ENCODE measurements at places on chromosomes 5 and 9. TPM values are rescaled to one million over a fixed set of nuclear protein-coding genes. Genes with fewer than 3 reads are reported as not detected.

DNA sequence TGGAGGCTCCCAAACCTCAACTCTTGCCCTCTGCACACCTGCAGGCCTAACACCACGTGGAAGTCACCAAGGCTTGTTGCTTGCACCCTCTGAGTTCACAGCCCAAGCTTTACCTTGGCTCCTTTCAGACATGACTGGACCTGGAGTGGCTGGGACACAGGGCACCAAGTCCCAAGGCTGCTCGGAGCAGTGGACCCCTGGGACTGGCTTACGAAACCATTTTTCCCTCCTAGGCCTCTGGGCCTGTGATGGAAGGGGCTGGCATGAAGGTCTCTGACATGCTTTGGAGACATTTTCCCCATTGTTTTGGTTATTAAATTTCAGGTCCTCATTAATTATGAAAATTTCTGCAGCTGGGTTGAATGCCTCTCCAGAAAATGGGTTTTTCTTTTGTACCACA is 994.4 kb upstream of the NUDT12 start:
- no peak for DNase-seq

DNA sequence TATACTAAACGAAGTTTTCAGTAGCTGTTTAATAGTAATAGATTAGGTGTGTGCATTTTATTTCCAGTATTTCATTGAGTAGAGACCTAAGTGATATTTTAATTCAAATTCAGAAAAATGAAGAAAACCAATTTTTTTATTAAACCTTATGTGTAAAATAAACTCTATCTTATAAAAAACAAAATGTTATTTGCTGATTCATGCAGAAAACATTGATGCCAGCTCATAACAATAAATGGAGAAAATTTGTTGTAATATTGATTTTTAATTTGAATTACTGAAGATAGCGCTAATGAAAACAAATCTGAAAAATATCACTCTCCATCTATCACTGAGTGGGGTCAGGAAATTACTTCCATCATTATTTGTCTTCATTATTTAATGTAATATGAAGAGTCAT is 1177.8 kb upstream of the SEMA6A start:
- no peak for DNase-seq

- peak; percentile 98 for DNase-seq
These were observed 13.3 kb downstream of the TRIM7 start for GRCh38 chr5:181191526-181192336.

The NOL6 gene
- total RNA-seq, result 18.8 TPM

DNA sequence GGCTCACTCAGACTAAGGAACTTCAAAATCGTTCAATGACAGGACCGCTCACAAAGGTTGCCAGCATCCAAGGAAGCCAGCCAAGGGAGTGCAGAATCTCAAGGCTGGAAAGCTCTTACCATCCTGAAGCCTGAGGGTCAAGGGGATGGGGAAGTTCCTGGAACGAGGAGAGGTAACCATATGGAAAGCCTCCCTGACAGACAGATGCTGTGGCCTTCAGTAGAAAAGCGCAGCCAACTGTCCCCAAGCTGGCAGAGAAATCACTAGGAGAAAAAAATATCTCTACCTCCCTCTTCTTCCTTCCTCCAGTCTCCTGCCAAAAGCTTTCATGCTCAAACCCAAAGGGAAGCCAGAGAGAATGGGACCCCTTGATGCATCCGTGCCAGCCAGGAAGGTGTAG is 90.5 kb upstream of the RANBP3L start:
- DNase-seq, result no peak

DNA sequence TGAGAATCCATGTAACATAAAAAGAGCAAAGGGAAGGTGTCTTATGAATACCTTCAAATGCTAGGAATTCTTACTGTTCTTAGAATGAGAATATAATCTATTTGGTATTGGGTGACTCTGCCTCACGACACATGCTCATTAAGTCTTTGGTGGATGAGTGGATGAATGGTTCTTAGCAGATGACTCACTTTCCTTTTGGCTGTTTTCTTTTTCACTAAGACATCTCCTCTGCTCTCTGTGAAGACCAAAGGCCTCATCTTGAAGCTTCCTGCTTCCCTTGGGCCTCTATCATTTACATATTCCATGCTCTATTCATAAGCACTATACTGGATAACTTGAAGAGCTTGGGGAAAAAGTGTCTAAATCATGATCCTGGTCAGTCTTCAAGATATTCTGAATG is 468.1 kb downstream of the SPATA31D1 start:
- DNase-seq, result no peak

DNA sequence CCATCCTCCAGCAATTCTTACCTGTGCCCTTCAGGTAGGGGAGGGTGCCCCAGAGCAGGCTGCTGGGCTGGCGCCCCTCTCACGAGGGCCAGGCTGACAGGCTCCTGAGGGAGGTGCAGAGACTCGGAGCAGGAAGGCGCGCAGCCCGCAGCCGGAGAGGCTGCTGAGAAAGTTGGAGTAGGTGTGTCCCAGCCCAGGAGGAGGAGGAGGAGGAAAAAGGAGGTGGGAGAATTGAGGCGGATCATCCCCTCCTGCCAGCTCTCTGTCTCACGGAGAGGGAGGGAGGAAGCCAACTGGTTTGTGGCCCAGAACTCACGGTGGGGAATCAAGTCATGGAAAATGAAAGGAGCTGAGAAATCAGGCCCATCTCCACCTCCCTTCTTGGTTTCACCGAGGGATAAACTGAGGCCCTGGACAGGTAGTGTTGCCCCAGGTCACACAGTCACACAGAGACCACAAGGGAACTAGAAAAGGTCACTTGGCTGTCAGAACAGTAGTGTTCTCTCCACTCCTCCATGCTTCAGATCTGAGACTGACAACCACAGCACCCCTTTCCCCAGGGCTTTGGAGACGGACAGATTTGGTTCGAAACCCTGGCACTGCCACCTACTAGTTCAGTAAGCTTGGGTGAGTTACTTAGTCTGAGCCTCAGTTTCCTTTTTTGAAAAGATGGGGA is at the start of gene FAT2:
Gene FAT2, minus strand, starts transcription at position 188 of the 676 bp plus-strand sequence. CDS start 22,400 bp downstream, outside the sequence.
- DNase-seq, result no peak

The SPAG8 gene
- 0.84 TPM for total RNA-seq

The BHMT gene
- 0.60 TPM for total RNA-seq
